Activated CD4-positive, alpha-beta T cell treated with anti-CD3 and anti-CD28 coated beads, Interleukin-2, amount 50 U/mL, for 1 hour (primary cell): ENCODE measurements at places on chromosomes 4 and X.

DNA sequence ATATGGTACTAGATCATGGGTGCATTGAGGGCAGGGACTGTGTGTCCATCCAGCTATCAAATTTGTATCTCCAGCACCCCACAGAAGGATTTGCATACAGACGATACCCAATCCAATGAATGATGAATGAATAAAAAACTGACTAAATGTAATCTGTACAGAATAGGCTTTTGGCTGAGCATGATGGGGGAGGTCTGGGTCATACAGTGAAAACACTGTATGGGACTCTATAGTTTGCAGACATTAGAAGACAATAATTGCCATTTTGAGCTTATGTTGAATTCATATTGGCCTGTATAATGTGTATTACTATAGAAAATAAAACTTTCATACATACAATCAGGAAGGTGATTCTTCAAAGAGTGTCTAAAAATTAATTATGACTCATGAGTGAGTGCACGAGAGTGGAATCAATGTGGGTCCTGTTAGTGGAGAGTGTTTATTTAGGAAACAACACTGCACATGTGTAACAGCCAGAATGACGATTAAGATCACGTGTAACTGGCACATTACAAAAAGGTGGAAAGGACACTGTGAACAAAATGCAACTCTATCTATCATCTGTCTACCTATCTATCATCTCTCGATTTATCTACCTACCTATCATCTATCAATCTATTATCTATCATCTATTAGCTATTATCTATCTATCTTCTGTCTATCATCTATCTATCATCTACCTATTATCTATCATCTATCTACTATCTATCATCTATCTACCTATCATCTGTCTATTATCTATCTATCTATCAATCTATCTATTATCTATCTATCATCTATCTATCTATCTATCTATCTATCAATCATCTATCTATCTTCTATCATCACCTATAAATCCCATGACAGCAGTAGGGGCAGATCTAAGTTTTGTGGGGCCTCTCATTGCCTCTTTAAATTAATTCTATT lies 201.3 kb downstream of the PTTG2 start:
- DNase-seq, result no peak

GRCh38 chr4:15836362-15836761 lies 58.2 kb downstream of the CD38 start:
- no peak for DNase-seq

DNA sequence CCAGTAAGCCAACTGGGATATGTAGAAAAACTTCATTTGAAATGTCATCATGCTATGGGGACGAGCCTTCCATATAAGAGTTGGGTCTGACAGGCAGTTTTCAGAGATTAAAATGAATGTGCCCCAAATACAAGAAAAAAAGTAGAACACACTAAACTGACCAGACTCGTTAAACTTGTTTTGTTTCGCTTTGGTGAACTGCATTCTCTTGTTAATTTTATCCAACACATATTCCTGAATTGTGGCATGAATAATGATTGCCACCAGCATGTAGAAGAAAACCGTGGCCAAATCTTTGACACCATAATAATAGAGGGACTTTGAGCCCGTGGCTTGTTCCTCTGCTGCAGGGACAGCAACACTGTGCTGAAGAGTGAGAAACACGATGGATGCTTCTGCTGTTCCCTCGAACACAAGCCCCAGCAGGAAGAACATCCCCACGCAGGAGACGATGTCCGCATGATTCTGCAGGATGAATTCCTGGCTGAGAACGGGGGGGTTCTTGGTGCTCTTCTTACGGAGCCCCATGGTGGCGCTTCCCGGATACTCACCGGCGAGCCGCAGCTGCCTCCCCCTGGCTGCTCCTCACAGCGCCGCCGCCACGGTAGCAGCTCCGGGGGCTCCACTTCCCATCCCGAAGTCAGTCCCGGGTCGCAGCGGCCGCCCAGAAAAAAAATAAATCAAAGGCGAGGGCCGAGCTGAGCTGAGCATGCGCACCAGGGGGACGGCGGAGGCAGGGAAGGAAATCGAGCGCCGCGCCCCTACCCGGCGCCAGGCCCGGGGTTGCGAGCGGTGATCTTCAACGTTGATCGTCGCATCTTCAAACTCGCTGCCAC lies at the start of gene TRAM1L1:
TSS of gene TRAM1L1 (minus strand) at position 711 of the 836 bp plus-strand sequence. CDS start at position 528, 183 bp downstream.
- DNase-seq, result no peak

DNA sequence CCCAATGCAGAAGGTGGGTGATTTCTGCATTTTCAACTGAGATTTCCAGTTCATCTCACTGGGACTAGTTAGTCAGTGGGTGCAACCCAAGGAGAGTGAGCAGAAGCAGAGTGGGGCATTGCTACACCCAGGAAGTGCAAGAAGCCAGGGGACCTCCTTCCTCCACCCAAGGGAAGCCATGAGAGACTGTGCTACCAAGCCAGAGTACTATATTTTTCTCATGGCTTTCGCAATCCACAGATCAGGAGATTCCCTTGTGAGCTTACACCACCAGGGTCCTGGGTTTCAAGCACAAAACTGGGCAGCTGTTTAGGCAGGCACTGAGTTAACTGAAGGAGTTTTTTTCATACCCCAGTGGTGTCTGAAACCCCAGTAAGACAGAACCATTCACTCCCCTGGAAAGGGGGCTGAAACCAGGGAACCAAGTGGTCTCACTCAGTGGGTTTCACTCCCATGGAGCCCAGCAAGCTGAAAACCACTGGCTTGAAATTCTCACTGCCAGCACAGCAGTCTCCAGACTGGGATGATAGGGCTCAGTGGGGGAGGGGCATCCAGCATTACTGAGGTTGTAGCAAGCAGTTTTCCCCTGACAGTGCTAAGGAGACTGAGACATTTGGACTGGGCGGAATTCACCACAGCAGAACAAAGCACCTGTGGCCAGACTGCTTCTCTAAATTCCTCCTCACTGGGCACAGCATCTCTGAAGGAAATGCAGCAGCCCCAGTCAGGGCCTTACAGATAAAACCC lies 903.4 kb downstream of the TECRL start:
- no peak for DNase-seq

DNA sequence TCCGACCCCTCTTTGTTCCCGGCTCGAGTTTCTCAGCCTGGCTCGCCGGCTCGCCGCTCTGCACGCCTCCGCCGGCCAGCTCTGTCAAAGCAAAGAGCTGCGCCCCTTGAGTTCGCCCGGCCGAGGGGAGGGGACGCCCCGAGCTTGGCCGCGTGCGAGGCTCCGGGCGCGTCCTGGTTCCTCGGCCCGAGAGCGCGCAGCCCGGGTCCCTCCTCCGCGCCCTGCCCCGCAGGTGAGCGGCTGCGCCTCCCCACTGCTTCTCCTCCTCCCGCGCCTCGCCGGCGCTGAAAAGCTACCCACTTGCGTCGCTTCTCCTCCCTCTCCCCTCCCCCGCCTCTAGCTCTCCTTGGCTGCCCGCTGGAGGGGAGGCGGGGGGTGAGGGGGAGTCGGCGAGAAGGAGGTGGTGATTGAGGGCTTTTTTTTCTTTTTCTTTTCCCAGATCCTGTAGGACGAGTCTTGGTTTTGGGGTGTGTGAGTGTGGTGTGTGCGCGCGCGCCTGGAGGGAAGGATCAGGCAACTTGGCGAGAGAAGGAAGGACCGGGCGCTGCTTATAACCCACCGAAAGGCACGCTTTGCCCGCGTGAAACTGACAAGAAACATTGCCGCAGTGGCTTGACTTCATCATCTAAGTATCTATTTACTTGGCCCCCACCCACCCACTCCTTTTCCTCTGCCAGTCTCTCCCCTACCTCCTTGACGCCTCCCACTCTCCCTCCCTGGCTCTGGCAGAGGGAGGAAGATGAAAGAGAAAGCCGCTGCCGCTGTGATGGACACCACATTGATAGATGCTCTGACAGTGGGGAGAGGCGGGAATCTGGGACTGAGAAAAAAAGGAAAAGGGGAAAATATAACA lies at the start of gene LEF1:
TSS of gene LEF1 (minus strand) at position 262 of the 853 bp plus-strand sequence. CDS start 1,165 bp downstream, outside the sequence.
- DNase-seq, result peak; percentile 74

GRCh38 chr4:183185018-183185417 lies 86.0 kb downstream of the WWC2 start:
- DNase-seq, result no peak

DNA sequence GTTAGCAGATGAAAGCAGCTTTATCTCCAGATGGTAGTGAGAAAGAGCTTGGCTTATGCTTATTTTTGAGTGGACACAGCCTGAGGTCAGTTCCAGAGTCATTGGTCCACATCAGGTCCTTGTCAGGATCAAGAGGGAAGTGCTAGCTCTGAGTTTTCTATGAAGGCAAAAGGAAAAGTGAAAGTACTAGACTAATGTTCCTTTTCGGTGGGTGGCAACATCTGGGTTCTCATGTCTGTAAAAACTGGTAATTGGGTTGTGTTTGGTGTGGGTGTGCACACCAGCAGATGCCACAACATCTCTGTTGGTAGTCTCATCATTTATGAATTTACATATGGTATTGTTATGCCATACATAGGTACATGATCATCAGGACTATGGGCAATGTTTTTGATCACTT lies 210.5 kb downstream of the PWWP3B start:
- no peak for DNase-seq

DNA sequence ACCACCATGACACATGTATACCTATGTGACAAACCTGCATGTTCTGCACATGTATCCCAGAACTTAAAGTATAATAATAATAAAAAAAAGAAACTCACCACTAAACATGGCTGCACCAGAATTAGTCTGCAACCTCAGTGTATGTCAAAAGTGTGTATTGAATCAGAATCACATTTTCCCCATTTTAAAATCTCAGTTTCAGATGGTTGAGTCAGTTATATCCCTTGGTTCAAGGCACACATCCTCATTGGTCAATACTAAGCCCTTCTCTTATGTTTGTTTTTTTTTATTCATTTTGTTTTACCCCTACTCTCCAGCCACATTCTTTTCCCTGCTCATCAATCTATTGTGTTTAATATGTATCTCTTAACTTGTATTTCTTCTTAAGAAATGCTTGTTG lies 57.8 kb upstream of the ANXA3 start:
- no peak for DNase-seq

DNA sequence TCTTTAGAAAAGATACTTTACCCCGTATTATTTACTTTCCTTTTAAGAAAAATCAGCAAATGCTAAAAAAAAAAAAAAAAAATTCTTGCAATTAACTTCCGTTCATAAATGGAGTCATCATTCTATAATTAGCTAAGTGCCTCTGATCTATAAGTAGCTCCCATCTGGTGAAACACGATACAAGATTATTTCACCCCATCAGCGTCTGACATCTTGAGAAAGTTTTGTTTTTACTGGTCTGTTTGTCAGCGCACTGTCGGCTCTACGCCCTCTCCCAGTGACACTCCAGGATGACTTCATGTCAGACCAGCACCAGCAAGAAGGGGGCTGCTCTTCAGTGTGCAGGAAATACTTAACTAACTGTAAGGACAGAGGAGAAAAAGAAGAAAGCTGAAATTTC lies 108.3 kb downstream of the AFAP1 start:
- no peak for DNase-seq

- DNase-seq, result no peak
Measured at GRCh38 chr4:86640469-86640868, 46.4 kb downstream of the PTPN13 start.

- no peak for DNase-seq
Measured at GRCh38 chr4:7050481-7051143, 7.4 kb downstream of the TADA2B start.

GRCh38 chr4:61254406-61254805 lies 54.3 kb downstream of the ADGRL3 start:
- no peak for DNase-seq

- DNase-seq, result no peak
Measured at GRCh38 chr4:161444626-161445025, 719.2 kb downstream of the FSTL5 start.

- DNase-seq, result no peak
Measured at GRCh38 chr4:26034849-26035248, 120.8 kb downstream of the SMIM20 start.

GRCh38 chr4:26085551-26085950 lies 171.5 kb downstream of the SMIM20 start:
- no peak for DNase-seq

GRCh38 chrX:154693394-154693793 lies 40.0 kb upstream of the CTAG2 start:
- DNase-seq, result no peak

DNA sequence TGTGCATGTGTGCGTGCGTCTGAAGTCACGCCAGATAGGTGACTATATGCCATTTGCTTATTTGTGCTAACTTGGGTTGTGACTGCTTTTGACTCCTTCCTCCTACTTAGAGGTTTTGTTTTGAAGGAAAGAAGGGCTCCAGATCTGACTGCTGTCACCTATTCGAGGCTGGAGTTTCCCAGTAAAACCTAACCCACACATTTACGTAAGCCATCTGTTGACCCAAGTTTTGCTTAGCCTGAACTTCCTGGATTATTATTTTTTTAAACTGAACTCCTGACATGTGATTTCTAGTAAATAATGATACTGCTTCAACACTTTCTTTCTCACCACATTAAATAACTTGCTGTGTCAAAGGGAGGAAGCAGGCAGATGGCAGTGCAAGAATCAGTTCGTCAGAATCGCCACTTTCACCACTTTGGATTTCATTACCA lies 41.5 kb downstream of the DTHD1 start:
- DNase-seq, result no peak

DNA sequence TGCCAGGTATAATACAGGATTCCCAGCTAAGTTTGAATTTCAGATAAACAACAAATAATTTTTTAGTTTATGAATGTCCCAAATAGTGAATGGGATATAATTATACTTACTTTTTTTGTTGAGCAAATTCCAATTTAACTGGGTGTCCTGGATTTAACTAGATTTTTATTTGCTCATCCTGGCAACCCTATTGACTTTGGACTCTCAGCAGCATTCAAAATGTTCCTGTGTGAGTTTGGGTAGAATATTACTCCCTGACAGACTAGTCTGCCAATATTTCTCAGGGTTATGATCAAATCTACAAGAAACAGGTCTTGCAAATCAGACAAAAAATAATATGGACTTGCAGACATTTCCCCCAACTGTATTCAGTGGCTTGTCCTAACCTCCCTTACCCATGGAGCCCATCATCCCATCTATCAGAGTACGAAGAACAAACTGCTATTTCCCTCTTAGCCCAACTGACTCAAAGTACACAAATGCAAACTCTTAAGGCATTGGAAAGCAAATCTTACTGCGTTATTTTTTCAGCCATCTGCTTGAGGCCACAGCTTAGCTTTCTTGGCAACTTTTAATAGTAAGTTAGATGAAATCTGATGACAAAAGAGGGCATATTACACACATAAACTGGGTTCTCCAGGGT lies 20.7 kb downstream of the SETD7 start:
- DNase-seq, result no peak
